ENCODE measurements at places on chromosomes 2 and 18. TPM values are rescaled to one million over a fixed set of nuclear protein-coding genes. Genes with fewer than 3 reads are reported as not detected.

LIMS4 gene
- 0.85 TPM for total RNA-seq

SERPINB11 gene
- not detected for total RNA-seq

C2orf69 gene
- total RNA-seq, result 7.9 TPM

ANTXR1 gene
- total RNA-seq, result 137 TPM

PRKAG3 gene
- not detected for total RNA-seq

Data from A549 treated with Hydrocortisone at 1 μM for 4 hours (cell line).